ENCODE measurements at places on chromosomes 16 and 17. TPM values are rescaled to one million over a fixed set of nuclear protein-coding genes. Genes with fewer than 3 reads are reported as not detected.

Gene KRTAP3-1
- not detected for total RNA-seq

Gene KRTAP1-3
- total RNA-seq: not detected

Gene AKTIP
- total RNA-seq: 12.9 TPM

Gene SOST
- not detected for total RNA-seq

DNA sequence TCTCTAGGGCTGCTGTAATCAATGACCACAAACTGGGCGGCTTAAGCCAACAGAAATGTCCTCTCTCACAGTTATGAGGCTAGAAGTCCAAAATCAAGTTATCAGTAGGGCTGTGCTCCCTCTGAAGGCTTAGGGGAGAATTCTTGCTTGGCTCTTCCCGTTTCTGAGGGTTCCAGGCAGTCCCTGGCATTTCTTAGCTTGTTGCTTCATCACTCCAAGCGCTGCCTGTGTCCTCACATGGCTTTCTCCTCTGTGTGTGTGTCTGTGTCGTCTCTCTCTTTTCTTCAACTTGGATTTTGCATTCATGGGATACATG, 13.7 kb upstream of the CDC42EP4 start:
- DNase-seq: no peak

- DNase-seq: no peak
Measured at GRCh38 chr16:50326835-50327465, 41.8 kb downstream of the BRD7 start.

DNA sequence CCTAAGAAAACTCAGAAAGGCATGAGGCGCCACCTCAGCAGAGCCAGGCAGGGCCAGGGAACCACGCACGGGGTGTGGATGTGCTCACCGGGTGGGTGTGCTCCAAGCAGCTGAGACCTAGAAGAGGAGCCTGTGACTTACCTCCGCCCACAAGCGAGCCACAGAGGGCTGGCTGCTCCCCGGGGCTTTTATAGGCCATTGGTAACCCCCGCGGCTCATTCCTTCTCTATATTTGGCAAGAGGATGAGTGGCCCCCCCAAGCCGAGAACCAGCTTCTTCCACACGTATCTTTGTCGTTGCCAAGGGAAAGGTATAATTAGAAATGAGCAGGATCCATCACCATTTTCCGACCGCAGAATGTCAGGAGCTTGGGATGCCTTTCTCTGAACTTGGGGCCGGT, at the start of gene MYH3:
Gene MYH3 (minus strand): TSS at position 162 of the 400 bp plus-strand sequence. CDS start 2,245 bp downstream, outside the sequence.
- no peak for DNase-seq

- DNase-seq: no peak
Measured at GRCh38 chr17:55996826-55997225, 156.4 kb upstream of the ANKFN1 start.

DNA sequence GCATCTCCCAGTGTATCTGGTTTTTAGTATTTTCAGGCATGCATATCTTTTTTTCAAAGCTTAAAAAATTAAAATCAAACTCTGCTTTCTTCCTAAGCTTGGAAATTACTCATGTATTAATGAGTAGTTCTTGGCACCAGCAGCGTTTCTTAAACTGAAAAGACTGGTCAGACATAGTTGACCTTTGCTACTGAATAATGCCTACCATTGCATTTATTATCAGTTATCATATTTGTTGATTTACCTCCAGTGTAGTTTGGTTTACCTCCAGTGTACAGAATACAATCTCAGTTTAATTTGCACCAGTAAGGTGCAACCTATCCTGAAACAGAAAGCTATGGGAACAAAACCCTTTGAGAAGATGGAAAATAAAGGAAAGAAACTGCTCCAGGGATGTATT, 34.5 kb upstream of the EVI2A start:
- no peak for DNase-seq

DNA sequence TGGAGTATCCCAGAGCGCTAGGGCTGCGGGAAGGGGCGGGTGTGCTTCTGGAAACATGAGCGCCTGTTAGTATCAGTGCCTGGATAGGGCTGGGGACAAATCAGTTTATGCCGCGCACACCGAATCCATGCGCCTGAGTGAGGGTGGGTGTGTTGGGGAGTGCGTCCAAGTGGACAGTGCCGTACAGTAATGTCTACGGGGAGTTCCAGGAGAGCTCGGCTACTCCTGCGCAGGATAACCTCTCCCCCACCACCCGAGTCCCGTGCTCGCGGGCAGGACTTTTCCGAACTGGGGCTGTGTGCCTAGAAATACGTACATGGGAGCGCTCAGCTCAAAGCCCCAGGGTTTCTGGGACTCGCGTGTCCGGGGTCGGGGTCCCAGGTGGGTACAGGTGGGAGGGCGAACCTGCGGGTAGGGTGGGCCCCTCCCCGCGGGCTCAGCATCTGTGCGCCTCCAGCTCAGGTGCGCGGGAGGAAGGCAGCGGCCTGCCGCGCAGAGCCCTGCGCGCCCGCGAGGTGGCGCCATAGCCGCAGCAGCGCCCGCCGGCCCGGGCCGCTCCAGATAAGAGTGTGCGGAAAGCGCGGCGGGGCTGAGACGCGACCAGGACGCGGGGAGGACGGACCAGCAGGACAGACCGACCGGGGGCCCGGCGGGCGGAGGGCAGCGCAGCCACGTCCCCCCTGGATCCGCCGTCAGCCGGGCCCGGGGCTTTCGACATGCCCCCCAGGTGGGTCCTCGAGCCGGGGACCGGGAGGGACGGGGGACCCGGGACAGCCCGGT, at the start of gene HIC1:
Gene HIC1 (plus strand): TSS at position 592 of the 780 bp plus-strand sequence. CDS start 1,588 bp downstream, outside the sequence.
- DNase-seq: no peak

All from HT1080 (cell line).